ENCODE measurements at places on chromosomes 5 and 9. TPM values are rescaled to one million over a fixed set of nuclear protein-coding genes. Genes with fewer than 3 reads are reported as not detected.
A peak's percentile ranks its signal among the peaks of the same experiment; 100 is the strongest.

- no peak for DNase-seq
Observed at GRCh38 chr9:134138292-134138691, 2.4 kb downstream of the WDR5 start.

- DNase-seq = peak; percentile 25
Observed at GRCh38 chr5:135332519-135333150, 66.4 kb downstream of the MACROH2A1 start.

DNA sequence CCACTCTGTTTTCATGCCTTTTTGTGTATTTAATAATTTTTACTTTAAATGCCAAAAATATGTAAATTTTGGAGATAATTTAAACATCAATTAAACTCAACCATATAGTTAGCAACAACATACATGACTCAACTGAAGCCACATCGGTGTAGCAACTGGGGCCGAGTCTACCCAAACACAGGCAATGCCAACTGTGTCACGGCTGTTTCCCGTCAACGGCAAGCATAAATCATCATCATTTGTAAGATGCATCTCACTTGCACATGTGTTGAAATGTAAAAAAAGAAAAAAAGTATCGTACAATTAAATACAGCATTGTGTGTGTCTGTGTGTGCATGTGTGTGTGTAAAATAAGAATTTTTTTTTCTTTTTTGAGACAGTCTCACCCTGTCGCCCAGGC is 160.1 kb upstream of the TAS2R1 start:
- DNase-seq = no peak

Gene MELK
- not detected for total RNA-seq

GRCh38 chr5:119666542-119666941 is 37.2 kb downstream of the FAM170A start:
- DNase-seq = no peak

GRCh38 chr9:75891277-75891741 is 836 bp downstream of the PCSK5 start:
- DNase-seq = peak; percentile 4

Gene WNK2
- total RNA-seq = not detected

GRCh38 chr9:127263237-127263636 is 1.3 kb upstream of the GARNL3 start:
- no peak for DNase-seq

DNA sequence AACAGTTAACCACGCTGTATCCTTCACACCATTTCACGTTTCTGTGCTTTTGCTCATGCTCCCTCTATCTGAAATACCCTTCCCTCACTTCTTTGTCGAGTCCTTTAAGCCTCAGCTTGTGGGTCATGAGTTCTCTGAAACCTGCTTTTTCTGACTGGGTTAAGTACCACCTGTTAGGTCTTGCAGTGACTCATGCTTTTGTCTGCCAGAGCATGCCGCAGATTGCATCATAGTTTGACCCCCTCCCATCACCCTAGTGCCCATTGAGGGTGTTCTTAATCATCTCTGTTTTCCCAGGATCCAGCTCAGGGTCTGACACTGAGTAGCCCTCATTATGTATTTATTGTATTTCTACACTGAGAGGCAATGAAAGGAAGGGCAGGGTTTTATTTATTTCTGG is 190.2 kb downstream of the ASTN2 start:
- DNase-seq = no peak
